ENCODE measurements at places on chromosomes 11 and 22.

GRCh38 chr11:110094298-110095285 is 1.4 kb downstream of the ZC3H12C start:
- DNase-seq = no peak

DNA sequence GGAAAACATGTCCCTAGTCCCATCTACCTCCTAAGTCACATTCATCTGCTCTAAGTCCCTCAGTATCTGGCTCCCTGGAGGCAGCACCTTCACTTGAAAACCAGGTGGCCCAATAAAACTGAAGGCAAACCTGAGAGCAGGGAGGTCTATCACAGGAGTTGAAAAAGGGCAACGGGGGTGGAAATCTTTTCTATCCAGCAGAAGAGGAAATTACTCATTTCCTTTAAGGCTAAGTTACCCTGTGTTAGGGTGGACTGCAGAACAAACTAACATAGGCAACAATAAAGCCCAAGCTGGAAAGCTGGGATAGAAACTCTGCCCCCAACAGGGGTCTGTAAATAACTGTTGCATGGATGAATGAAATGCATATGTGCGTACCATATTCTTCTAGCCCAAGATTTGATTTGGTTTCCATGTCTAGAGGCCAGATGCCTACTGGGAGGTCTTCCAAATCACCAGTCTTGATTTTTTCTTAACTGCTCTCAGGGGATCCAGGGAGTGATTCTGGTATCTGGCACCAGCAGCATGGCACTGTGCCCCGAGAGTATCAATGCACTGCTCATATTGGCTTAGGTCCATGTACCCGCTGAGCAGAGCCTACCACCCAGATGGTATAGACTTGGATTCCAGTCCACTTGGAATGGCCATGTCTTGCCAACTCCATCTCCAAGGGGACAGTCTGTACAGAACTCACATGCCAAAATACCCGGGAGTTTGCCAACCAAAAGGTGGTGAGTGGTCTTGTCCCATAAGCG is 350.0 kb upstream of the NCAM1 start:
- DNase-seq = no peak

DNA sequence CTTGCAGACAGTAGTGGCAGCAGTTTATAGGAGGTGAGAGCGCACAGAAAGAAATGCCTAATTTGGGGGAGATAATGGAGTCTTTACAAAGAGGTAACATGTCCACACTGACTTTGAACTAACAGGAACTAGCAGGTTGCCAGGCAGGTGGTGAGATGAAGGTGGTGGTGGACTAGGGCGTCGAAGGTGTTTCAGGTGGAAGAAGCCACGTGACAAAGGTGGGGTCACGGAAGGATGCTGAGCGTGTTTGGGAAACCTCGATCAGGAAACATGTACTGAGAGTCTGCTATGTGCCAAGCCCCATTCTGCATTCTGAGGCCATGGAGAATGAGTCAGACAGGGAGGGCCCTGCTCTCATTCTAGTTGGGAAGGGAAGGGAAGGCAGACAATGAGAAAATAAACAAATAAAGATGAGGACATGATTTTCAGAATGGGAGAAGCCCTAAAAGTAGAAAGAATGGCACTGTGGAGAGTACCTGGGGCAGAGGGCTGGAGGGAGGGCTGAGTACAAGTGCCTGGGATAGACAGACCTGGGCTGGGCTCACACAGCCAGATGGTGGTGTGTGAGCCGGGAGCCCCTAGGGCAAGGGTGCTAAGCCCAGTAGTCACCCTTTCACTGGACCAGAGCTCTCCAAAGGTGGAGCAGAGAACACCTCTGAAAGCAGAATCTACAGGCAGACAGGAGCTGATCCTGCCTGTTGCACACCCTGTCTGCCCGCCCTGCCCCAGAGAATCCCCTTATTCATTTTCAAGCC is 16.2 kb upstream of the NNMT start:
- no peak for DNase-seq

- DNase-seq = no peak
Observed at GRCh38 chr22:39299829-39300178, 19.6 kb downstream of the RPL3 start.

DNA sequence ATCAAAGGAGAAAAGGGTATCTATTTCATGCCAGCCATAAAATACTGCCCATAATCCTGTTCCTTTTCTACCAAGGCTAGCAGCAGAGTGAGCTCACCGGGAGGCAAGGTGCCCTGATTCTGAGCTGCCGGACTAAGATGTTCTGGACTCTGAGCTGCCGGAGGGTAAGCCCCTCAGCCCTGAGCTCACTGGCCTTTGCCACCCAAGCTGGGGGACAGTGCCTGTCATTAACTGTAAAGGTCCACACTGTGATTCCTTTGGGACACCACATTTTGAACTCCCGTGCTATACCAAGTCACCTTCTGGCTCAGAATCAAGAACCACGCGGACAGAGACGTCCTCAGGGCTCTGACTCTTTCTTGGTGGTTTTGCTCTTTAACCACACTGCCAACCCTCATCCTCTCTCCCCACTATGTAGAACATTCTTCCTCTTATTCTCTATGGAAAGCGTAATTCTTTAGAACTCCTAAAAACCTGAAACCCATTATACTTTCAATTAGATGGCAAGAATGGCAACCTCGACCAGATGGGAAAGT is 88.4 kb upstream of the BID start:
- no peak for DNase-seq

GRCh38 chr11:207863-208180 is 314 bp downstream of the RIC8A start:
- no peak for DNase-seq

Measured in effector CD4-positive, alpha-beta T cell (primary cell).